ENCODE measurements at places on chromosomes 6 and 20. TPM values are rescaled to one million over a fixed set of nuclear protein-coding genes. Genes with fewer than 3 reads are reported as not detected.

OR2J3 gene
- polyA plus RNA-seq: not detected

CHRNA4 gene
- polyA plus RNA-seq: 0.06 TPM

PDYN gene
- not detected for polyA plus RNA-seq

CLIC5 gene
- 16.0 TPM for polyA plus RNA-seq

RAET1G gene
- polyA plus RNA-seq: 1.8 TPM
